ENCODE measurements at places on chromosomes 5 and 9.

- DNase-seq: no peak
Measured at GRCh38 chr5:83559118-83559785, 87.7 kb downstream of the VCAN start.

DNA sequence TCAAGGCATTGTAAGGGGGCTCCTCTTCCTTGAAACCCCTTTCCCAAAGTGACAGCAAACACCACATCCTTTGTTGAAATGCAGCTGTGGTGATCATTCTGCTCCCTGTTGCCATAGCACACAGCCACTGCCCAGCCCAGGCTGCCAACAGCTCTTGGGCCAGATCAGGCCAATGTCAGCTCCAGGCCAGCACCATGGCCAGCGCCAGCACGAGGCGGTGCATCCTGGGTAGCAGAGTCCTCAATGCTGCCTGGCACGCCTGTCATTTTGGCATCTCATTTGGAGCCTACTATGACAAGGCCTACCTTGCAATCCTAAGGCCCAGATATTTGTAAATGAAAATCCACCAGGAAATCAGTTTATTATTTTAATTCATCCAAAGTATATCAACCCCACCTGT, 390.6 kb downstream of the DNAH5 start:
- peak; percentile 0 for DNase-seq

DNA sequence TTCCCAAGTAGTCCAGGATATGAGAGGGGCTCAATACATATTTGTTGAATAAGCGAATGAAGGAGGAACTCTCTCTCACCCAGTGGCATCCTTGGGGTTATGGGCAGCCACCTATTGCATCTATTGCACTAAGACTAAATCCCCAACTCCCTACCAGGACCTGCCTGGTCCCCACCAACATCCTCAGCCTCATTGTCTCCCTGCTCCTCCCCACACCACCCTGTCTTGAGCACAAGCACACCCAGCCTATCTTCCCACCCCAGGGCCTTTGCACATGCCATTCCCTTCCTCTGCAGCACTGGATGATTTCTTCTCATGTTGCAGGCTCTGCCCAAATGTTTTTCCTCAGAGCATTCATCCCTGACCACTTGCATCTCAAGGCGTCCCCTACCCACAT, 133.8 kb downstream of the BARX1 start:
- DNase-seq: no peak

DNA sequence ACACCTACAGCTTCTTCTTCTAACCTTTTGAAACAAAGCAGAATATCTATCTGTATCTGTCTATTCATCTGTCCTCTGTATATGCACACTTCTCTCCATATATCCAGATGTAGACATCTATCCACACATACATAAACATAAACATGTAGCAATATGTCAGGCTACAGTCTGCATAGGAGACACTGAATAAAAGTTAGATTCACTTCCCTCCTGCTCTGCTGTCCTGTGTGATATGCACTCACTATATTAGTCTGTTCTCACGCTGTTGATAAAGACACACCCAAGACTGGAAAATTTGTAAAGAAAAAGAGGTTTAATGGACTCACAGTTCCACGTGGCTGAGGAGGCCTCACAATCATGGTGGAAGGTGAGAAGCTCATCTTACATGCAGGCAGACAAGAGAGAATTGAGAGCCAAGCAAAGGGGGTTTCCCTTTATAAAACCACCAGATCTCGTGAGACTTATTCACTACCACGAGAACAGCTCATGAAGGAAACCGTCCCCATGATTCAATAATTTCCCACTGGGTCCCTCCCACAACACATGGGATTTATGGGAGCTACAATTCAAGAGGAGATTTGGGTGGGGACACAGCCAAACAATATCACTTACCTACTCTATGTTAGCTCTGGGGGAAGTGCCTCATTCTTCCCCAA, 24.1 kb downstream of the RANBP3L start:
- no peak for DNase-seq

GRCh38 chr5:132050136-132050535, 10.3 kb upstream of the IL3 start:
- DNase-seq: no peak

GRCh38 chr5:170882345-170882744, 20.5 kb downstream of the RANBP17 start:
- no peak for DNase-seq

- DNase-seq: no peak
Measured at GRCh38 chr9:36292641-36293040, 34.4 kb upstream of the GNE start.

- DNase-seq: no peak
Measured at GRCh38 chr5:9878206-9878605, 248.1 kb upstream of the TAS2R1 start.

DNA sequence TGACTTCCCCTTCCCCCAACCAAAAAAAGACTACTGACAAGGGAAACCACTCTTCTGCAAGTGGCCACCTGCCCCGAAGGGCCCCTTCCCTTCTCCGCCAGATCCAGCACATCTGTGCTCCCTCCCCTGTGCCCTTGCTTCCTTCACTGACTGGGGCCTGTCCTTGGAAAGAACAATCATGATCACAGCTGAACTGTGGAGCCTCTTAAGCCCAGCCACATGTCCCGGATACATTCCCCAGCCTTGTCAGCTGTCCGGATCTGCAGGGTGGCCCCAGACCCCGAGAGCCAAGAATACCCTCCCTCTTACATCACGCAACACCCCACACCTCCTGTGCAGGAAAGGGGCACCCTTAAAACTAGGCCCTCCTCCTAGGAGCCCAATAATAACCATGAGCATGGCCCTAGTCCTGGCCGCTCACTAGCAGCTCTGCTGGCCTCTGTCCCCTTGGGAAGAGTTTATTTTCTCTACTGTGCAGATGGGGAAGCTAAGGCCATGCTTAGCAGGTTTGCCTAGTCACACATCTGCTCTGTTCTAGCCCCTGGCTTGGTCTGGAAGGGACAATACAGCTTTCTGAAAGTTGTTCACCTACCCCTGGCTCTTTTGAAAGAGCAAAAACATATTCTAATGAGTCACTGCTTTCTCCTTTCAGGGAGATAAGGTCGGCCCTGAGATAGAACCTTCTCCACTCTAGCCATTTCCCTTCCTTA, 3.8 kb downstream of the SPRY4 start:
- DNase-seq: no peak

GRCh38 chr5:172944741-172945140, 14.5 kb upstream of the RPL26L1 start:
- no peak for DNase-seq

GRCh38 chr5:160792732-160793529, 59.1 kb downstream of the ATP10B start:
- DNase-seq: no peak

- DNase-seq: peak; percentile 58
Measured at GRCh38 chr5:181190711-181191525, 14.1 kb downstream of the TRIM7 start.

DNA sequence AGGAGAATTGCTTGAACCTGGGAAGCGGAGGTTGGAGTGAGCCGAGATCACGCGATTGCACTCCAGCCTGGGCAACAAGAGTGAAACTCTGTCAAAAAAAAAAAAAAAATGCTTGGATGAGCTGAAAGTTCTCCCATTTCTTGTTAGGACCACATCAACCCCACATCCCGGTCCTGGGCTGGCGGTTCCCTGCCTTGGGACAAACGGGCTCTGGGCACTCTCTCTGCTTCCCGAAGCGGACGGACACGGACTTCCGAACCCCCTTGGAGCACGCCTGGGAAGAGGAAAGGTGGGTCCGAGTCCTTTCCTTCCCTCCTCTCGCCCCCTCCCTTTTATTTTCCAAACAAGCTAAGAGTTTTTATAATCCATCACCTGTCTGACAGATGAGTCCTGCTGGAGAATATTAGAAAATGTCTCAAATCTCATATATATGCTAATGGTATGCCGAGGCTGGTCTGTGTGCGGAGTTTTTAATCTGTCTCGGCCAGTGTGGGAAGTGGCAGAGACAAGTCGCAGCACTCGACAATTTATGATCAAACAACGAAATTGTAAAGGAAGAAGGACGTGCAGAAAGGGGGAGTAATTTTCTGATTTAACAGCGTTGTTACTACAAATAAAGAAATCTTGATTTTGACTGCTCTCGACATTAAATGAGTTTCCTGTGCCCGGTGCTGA, 257.9 kb upstream of the IRX4 start:
- DNase-seq: no peak

- DNase-seq: no peak
Measured at GRCh38 chr5:82046276-82046647, 74.4 kb downstream of the ATG10 start.

- no peak for DNase-seq
Measured at GRCh38 chr5:10049858-10050455, 199.7 kb downstream of the ATPSCKMT start.

GRCh38 chr5:142254431-142254830, 70.4 kb downstream of the SPRY4 start:
- DNase-seq: no peak

GRCh38 chr5:177444106-177445051, 2.2 kb upstream of the PRR7 start:
- DNase-seq: peak; percentile 33

DNA sequence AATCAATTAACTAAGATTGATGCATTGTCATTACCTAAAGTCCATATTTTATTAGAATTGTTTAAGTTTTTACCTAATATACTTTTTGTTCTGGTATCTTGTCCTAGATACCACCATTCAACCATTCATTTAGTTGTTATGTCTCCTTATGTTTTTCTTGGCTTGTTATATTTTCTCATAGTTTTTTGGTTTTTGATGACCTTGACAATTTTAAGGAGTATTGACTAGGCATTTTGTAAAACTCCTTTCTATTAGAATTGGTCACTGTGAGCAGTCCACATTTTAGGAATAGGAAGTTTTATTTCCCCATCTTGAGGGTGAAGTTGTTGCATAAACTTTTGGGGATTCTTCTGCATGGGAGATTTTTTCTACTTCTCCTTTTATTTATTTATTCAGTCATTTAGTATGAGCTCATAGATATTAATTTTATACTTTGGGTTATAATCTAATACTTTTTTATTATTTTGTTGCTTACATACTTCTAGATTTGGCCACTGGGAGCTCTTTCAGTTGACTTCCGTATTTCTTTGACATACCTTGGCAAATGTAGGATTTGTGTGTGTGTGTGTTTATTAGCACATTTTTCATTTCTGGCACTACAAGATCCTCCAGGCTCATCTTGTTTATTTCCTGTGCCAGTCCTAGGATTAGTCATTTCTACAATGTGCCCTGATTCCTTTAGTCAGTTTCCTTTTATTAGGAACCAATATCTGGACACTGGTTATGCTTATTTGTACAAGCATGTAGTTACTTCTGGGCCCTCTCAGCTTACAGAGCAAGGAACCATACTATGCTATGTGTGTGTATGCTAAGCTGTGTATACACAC, 134.9 kb upstream of the CDKN2B start:
- DNase-seq: no peak

GRCh38 chr5:72408603-72409002, 88.4 kb downstream of the PTCD2 start:
- no peak for DNase-seq

DNA sequence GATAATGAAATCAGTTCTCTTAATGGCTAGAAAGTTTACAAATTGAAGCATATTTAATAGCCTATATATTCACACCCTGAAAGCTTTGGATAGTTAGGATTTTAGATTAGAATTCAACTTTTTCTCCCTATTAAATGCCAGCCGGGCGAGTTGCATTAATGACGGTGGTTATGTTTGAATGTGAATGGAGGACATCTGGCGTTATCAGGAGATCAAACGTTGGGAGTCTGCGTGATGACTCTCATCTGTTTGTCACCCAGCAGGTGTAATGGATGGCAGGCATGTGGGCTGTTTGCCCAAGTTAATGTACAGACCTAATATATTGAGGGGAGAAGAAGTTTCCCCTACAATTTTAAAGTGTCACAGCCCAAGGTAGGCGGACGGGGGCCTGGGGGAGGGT, 1227.7 kb upstream of the WWC1 start:
- no peak for DNase-seq

- peak; percentile 59 for DNase-seq
Measured at GRCh38 chr9:101458963-101459631, 23.5 kb upstream of the ALDOB start.

GRCh38 chr5:160371294-160371693, 868 bp upstream of the C1QTNF2 start:
- no peak for DNase-seq

- no peak for DNase-seq
Measured at GRCh38 chr5:74294231-74294705, 346.3 kb downstream of the ENC1 start.

DNA sequence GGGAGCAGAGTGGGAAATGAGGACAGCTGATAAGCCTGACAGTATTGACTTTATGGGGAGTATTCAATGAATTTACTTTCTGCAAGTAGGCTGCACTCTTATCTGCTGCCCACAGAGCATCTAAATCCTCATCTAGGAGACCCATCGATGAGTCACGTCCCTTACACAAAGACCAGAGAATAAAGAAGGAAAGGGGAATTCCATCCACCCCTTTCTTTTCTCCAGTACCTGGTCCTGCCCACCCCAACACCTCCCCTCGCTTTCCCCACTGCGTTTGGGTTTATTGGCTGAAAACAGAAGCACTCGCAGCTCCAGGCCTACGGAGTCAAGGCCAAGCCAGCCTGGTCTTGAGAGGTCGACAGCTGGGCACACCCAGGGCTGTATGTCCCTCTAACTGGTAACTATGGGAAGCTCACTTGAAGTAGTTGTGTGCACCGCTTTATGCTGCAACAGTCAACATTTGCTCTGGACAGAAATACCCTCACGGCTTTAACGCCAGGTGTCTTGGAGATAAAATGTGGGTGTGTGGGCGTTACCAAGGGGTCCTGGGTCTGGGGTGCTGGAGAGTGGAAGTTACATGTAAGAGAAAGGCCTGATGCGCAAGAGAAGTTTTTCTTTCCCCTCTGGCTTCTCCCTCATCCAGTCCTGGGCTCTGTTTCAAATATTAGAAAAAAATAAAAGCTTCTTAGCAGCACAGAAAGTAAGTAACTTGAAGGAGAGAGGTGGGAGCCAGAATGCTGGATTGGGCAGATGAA, 14.5 kb upstream of the TAL2 start:
- no peak for DNase-seq

GRCh38 chr5:134451225-134451935, 39.7 kb upstream of the CDKN2AIPNL start:
- DNase-seq: no peak

GRCh38 chr5:179407191-179408175, 62.2 kb upstream of the ADAMTS2 start:
- DNase-seq: no peak

Measured in activated CD4-positive, alpha-beta T cell treated with anti-CD3 and anti-CD28 coated beads, Interleukin-10, Interleukin-2, amounts not matched to agents 100 ng/mL and 50 ng/mL, durations not matched to agents 16 hours and 8 hours (primary cell).